Endodermal cell (in vitro differentiated cells): ENCODE measurements at places on chromosomes 2 and 18.

GRCh38 chr18:79438089-79438897 is 42.6 kb downstream of the NFATC1 start:
- DNase-seq = no peak

GRCh38 chr2:37583867-37584266 is 87.6 kb downstream of the CDC42EP3 start:
- no peak for DNase-seq

- DNase-seq = no peak
Observed at GRCh38 chr2:9617749-9618148, 13.0 kb downstream of the YWHAQ start.

DNA sequence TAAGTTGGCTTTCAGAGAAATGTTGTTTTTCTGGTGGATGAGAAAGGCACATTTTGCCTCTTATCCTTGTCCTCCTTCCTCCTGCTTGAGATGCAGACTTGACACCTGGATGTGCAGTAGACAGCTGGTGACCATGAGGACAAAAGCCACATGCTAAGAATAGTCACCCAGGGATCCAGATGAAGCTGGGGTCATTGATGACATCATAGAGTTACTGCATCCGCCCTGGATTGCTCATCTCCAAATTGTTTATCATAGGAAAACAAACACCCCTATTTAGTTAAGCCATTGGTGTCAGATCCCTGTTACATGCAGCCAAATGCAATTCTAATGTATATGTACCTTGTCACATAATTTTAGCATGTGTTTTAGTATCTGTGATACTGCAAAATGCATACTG is 16.3 kb upstream of the SLC1A4 start:
- DNase-seq = no peak

DNA sequence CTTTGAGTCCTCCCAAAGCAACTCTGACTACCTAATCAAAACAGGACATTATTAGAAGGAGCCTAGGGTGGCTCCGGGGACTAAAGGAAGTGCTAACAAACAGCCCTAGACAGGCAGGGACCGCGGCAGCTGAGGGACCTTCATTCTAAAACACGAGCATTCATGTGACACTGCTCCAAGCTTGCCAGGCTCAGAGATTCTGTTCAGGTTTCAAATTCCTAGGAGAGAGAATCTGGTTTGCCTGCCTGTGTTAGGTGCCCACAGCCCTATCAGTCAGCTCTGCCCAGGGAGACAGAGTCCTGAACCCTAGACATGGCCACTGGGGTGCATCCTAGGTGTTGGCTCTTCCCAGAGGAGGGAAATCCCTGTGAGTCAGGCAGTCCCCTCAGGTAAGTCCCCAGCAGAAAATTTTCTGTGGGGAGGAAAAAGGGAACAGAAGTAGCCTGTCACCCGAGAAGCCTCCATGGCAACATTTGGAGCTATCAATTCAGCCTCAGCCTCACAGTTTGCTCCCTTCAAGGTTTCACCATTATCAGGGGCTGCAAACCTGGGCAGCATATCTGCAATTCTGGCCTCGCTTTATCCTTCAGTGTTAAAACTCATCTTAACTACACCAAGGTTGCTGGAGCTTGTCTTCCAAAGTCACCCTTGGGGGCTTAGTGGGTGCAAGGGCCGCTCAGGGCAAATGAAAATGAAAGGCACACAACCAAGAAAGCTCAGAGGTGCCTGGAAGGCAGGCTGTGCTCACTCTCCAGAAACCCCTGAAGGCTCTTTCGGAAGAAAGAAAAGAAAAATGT is 28.6 kb downstream of the PCBP1 start:
- no peak for DNase-seq

- peak; percentile 80 for DNase-seq
Observed at GRCh38 chr2:24920098-24920808, at the start of gene ADCY3. Gene ADCY3 (minus strand): TSS chr2:24920237. CDS start chr2:24918987, 1,250 bp downstream.

GRCh38 chr2:17043173-17043572 is 377.5 kb upstream of the CYRIA start:
- DNase-seq = no peak

GRCh38 chr2:113716291-113716690 is 40.2 kb downstream of the SLC35F5 start:
- no peak for DNase-seq

DNA sequence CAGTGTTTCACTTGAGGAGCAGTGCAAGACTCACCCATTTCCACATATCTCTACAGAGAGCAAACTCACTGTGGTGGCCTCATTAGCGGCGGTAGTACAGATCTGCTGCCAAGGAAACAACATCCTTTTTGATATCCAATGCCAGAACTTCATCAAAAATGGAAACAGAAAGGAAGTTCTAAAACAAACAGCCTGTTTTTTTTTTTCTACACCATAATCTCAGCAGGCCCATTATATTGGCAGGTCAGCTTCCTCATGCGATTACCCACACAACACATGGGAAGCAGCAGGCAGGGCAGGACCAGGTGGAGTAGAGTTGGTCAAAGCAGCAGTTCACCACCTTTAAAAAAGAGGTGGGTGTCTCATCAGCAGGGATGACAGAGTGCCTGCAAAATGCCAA is 678.9 kb upstream of the CELF4 start:
- DNase-seq = no peak

DNA sequence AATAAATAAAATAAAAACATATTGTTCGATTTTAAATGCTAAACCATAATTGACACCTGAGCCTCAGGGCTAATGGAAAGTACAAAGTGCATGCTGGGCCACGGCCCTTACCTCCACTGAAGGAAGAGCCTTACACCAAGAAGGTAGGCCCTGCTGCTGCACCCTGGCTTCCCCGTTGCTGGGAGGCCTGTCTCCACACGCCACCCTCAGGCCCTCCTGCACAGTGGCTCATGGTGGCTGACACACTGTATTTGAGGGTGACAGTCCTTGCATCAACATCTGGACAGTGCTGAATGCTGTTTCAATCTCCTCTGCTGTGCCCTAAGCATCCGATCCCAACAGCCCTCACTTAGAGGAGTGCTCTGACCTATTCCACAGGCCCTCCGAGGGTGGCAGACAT is 39.3 kb upstream of the EDAR start:
- peak; percentile 53 for DNase-seq

DNA sequence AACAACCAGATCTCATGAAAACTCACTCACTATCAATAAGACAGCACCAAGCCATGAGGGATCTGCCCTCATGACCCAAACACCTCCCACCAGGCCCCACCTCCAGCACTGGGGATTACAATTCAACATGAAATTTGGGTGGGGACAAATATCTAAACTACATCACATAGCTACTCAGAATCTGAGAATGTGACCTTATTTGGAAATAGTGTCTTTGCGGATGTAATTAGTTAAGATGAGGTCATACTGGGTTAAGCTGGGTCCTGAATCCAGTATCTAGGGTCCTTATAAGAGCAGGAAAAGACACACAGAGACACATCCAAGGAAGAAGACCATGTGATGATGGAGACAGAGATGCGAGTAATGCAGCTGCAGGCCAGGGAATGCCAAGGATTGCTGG is 27.5 kb upstream of the REEP1 start:
- no peak for DNase-seq

GRCh38 chr18:57267368-57267925 is 84.9 kb upstream of the ST8SIA3 start:
- DNase-seq = peak; percentile 48

DNA sequence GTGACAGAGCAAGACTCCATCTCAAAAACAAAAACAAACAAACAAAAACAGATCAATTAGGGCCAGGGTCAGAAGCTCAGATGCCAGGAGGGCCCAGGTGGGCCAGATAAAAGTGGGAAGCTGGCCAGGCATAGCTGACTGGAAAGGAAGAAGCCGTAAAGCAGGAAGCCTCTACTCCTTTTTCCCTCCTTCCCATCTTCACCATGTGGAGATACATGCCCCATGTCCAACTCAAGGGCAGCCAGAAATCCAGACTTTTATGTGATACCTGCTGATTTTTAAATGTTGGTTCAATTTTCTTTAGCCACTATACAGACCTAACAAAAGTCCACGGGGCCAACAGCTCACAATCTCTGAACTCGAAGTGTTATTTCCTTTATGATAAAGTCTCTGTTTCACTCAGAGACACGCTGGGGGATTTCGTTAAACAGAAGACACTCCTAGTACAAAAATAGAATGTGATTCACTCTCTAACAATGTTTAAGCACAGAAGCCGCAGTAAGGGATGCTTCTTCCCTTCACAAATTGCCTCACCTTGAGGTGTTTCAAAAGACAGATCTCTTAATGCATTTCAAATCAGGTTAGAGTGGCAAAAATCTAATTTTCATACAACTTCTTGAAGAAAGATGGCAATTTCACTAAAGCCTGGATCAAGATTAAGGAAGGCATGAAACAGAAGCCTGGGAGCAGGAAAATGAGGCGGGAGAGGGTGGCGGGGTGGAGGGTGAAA is 14.0 kb downstream of the TMEM247 start:
- no peak for DNase-seq

DNA sequence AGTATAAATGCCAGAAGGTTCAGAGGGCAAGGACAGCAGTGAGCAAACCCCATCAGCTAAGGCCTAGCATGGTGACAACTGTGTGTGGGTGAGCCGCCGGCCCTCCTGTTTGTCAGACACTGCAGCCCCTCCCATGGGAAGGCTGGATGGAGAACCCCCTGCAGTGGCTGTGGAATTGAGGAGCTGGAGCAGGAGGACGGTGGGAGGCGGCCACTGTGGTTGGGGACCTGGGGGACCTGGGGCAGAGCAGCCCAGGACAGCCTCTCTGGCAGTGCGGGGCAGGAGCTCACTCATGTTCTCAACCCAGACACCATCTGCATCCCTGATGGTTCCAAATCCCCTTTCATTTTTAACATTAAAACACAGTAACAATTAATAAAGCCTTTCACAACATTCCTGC is 68.8 kb downstream of the TSHZ1 start:
- no peak for DNase-seq

- peak; percentile 80 for DNase-seq
Observed at GRCh38 chr2:70460333-70460732, 93.3 kb downstream of the TGFA start.

DNA sequence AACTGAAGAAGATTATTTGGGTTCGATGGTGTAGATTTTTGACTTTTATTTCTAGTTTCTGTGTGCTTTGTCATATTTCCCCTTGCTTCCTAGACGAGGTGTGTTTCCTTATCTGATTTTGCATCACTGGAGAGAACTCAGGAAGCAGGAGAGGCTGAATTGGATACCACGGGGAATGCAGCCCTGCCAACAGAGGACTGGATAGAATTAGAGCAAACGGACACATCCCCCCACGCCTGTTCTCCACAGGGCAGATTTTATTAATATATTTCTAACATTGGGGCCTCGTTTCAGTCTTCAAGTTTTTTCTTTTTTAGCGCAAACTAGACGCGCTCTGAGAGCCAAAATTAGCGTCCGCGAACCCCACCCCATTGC is 678 bp upstream of the VAPA start:
- no peak for DNase-seq

- DNase-seq = peak; percentile 80
Observed at GRCh38 chr18:51537487-51537886, 340.0 kb upstream of the MEX3C start.

- DNase-seq = peak; percentile 59
Observed at GRCh38 chr2:166539340-166540162, 45.5 kb upstream of the SCN7A start.

GRCh38 chr2:171811245-171811628 is 82.8 kb downstream of the SLC25A12 start:
- no peak for DNase-seq

GRCh38 chr18:13452388-13452811 is 233.8 kb downstream of the LDLRAD4 start:
- peak; percentile 82 for DNase-seq

DNA sequence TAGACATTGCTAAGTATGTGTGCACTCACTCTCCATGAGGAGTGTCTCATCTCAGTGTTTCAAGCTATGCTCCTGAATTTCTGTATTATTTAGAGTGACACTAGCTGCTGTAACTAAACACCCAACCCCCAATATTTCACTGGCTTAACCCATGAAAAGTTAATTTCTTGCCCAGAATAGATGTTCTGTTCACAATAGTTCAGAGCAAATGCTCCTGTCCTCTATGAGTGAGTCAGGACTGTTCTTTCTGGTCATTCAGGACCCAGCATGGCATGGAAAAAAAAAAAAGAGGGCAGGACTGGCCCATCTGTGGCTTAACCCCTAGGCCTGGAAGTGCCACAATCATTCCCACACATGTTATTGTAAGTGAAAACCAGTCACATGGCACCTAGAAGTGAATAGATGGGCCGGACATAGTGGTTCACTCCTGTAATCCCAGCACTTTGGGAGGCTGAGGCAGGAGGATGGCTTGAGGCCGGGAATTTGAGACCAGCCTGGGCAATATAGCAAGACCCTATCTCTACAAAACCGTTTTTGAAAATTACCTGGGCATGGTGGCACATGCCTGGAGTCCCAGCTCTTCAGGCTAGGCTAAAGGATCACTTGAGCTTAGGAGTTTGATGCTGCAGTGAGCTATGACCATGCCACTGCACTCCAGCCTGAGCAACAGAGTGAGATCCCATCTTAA is 663.6 kb downstream of the IRS1 start:
- no peak for DNase-seq

GRCh38 chr2:85222792-85223191 is 89.6 kb downstream of the TCF7L1 start:
- no peak for DNase-seq
